Activated CD4-positive, alpha-beta T cell treated with anti-CD3 and anti-CD28 coated beads, Interleukin-2, Interleukin-4, amounts not matched to agents 100 ng/mL and 50 ng/mL, durations not matched to agents 16 hours and 8 hours (primary cell): ENCODE measurements at places on chromosomes 5 and 9.
A peak's percentile ranks its signal among the peaks of the same experiment; 100 is the strongest.

DNA sequence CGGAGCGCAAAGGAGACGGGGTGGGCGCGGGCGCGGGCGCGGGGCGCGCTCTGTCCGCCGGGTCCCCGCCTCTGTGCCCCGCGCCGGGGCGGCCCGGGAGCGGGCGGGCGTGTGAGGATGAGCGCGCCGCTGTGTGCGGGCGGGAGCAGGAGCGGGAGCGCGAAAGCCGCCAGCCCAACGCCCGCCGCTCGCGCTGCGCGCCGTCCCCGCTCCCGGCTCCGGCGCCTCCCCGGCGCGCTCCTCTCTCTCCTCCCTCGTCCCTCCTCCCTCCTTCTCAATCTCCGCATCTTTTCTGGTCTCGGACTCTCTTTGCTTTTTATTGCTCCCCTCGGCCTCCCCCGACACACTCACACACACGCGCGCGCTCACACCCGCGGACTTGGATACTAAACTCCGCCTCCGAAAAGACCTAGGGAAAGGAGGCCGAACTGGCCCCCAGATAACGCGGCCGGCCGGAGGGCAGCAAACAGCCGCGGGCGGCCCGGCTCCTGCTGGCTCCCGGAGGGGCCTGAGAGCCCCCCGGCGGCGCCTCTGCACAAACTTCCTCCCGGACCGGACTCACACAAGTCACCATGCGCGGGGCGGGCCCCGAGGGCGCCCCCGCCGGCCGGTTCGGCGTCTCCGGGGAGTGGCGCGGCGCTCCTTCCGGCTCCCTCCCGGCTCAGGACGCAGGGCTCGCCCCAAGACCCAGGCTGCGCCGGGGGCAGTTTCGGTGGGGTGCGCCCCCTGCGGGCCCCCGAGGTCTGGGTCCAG is at the start of gene FIBCD1:
Gene FIBCD1, minus strand, starts transcription at position 596 of the 753 bp plus-strand sequence. CDS start 640 bp downstream, outside the sequence.
- peak; percentile 16 for DNase-seq

- peak; percentile 97 for DNase-seq
Measured at GRCh38 chr9:127715470-127716337, at the start of the genes PTRH1 and TTC16. TSS of gene PTRH1 (minus strand) at chr9:127715663. CDS start at chr9:127715639, 24 bp downstream. TSS of gene TTC16 (plus strand) at chr9:127716079. CDS start at chr9:127716146, 67 bp downstream.

GRCh38 chr5:73901043-73901442 is 275.0 kb downstream of the ARHGEF28 start:
- no peak for DNase-seq

GRCh38 chr5:138336952-138337684 is 948 bp upstream of the FAM53C start:
- DNase-seq, result no peak

DNA sequence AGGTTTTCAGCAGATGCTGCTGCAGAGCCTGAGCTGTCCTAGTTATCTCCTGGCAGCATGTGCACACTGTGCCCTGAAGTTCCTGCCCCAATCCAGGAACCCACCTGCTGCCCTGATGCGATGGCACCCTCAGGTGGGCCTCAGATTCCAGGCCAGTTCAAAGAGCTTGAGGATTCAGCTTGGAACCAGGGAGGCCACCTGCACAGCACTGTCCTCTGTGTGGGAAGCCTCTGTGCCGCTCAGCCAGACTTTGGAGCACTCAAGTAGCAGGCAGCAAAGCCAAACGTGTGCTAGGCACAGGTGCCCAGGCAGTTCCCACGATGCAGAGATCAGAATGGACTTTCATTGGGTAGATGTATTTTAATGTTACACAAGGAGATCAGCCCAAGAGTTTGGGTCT is 132.8 kb upstream of the RAPGEF1 start:
- DNase-seq, result no peak

DNA sequence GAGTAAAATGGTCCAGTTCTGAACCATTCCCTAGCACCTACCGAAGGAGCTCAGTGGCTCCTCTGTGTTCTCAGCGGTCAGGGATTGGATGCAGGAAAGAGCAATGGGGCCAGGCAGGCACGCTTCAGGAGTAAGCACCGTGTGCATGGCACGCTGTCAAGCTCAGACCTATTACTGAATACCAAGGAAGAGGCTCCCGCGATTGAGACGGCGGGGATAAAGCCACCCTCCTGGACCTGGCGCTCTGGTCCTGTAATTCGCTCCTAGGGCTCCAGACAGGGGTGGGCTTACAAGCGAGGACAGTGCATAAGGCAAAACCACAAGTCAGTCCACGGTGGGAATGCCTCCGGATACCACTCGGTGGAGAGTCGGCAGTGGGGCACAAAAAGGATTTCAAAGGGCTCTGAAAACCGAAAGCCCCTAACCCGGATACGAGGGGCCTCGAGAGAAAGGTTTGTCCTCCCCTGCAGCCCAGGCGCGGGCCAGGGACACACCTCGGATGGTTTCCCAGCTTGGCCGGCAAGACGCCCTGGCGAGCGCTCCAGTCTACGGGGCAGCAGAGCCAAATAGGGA is 988 bp downstream of the OXCT1 start:
- no peak for DNase-seq

DNA sequence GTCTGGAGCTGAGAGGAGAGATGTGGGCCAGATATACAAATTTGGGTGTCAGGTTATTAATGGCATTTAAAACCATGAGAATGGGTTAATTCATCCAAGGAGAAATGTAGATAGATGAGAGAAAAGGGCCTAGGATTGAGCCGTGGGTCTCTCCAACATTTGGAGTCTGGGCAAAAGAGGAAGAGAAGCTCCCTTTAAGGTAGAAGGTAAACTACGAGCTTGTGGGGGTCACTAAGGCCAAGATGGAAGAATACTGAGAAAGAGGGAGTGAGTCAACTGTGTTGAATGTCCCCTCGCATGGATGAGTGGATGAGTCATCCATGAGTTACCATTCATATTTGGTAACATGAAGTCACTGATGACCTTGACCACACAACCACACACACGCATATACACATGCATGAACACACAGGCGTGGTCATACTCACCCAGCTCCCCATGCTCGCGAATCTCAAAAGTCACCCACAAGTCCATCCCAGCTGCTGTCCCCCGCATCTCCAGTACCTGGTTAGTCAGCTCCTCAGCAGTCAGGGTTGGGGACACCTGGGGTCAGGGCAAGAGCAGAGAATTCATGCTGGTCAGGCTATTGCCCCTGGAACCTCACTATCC is 6.8 kb upstream of the FCHSD1 start:
- no peak for DNase-seq

DNA sequence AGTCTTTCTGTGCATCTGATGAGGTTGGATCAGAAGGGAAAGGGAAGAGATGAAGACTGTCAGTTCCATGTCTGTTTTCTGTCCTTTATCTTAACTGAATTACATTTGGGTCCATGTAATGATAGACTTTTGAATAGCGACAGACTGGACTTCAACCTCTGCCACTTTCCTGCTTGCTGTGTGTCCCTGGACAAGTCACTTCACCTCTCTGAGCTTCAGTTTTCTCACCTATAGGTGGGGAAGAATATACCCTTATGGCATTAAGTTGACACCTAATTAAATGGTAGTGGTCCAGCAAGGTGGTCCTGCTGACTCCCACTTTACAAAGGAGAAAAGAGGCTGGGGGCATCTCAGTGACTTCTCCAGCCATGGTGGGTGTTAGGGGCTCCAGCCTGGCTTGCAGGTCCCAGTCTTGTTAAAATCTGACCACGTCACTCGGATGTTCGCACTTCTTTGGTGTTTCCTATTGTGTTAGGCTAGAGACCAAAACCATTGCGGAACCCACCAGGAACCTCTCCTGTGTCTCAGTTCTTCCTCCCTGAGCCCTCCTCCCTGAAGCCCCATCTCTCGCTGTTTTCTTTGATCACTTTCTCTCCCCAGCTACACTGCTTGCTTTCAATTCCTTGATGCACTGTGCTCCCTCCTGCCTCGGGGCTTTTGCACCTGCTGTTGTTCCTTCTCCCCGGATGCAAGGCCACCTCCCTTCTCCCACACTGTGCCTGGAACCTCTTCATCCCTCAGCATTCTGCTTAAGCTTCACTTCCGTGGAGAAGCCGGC is 256.5 kb downstream of the NSG2 start:
- no peak for DNase-seq

- no peak for DNase-seq
Measured at GRCh38 chr5:14383923-14384322, 197.7 kb upstream of the OTULINL start.

GRCh38 chr9:35680331-35681105 is 6.8 kb downstream of the CA9 start:
- no peak for DNase-seq

- no peak for DNase-seq
Measured at GRCh38 chr9:131986576-131986975, 93.1 kb downstream of the MED27 start.

DNA sequence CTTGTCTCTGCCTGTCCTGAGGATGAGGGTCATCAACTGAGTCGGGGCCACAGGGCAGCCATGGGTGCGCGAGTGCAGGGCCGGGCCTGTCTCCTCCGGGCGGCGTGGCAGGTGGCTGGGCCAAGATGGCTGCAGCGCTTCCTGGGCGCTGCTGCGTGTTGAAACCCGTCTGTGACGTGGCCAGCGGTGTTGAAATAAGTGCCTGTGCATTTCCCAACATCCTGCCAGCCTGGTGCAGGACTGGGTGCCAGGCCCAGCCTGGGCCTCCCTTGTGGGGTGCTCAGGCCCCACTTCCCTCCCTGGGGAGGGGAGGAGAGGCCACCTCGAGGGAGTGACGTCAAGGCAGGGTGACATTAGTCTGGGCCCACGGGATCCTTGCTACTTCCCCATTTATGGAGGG is 45.5 kb downstream of the RXRA start:
- DNase-seq, result no peak

DNA sequence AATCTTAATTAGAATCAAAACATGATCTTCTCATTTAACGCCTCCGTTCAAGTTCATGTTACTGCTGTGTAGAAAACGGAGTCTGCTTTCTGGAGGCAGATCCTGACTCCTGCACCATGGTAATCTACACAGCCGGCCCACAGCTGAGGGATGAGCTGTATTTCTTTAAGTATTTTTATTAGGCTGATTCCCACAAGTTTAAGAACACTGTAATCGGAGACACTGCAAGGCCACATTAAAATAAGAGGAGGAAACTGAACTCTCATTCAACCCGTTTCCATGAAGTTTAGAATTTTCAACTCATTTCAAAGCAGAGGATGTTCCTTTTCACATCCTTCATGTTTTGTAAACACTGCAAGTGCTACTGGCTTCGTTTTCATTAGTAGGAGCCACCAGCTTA is 372.2 kb downstream of the NFIB start:
- DNase-seq, result no peak

GRCh38 chr9:136695435-136695895 is 8.2 kb upstream of the AGPAT2 start:
- DNase-seq, result no peak

DNA sequence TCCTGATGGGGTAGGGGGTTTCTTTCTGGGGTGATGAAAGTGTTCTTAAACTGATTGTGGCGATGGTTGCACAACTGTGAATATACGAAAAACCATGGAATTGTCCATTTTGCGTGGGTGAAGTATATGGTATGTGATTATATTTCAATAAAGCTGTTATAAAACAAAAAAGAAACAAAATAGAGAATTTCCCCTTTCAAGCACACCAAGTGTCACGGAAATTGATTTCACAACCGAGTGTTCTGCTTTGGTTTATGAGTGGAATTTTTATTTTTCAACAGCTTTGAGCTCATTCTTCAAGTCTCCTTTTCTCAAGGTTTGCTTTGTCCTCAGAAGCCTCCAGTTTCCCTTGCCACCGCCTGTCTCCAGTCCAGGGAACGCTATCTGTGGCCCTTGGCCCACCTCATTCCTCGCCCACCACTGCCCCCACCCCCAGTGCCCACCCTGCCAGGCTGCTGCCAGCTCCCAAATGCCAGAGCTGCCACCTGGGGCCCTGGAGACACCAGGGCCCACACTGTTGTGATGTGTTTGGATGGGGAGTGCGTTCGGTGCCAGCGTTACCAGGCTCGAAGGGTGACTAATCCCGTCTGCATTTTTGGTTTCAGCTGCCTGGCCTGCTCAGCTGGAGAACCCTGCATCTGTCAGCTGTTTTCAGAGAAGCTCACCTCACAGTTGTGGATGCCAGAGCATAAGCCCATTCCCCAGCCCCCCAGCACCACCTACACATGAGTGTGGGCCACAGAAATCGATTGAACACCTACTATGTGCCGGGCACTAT is 30.4 kb downstream of the DUSP1 start:
- no peak for DNase-seq

GRCh38 chr5:93519740-93520139 is 61.3 kb downstream of the NR2F1-AS1 start:
- DNase-seq, result no peak

DNA sequence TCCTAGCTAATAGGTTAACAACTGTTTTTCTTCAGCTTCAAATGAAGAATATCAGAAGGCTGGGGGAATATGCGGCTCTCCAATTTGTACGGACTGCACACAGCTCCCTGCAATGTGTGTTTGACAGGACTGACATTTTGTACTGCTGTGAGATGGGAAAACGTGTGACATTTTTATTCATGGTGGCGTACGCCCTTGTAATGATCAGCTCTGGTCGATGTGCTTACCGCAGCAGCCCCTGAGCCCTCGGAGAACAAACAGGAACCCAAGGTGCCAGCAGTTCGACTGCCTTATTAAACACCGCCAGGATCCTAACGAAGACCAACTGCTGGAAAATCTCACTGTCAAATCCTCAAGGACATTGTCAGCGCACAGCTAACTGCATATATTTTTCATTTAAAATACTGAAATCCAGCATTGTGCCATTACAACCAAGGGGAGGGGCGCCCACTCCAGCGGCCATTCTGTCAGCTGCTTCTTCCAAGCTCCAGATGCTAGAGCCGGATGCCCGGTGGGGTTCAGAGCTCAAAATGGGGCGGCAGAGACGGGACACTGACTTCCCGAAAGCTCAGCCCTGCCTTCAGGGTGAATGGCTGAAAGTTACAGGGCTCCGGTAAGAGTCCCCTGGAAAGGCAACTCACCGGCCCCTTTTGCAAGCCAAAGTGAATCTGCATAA is 66.8 kb downstream of the CRB2 start:
- DNase-seq, result no peak

DNA sequence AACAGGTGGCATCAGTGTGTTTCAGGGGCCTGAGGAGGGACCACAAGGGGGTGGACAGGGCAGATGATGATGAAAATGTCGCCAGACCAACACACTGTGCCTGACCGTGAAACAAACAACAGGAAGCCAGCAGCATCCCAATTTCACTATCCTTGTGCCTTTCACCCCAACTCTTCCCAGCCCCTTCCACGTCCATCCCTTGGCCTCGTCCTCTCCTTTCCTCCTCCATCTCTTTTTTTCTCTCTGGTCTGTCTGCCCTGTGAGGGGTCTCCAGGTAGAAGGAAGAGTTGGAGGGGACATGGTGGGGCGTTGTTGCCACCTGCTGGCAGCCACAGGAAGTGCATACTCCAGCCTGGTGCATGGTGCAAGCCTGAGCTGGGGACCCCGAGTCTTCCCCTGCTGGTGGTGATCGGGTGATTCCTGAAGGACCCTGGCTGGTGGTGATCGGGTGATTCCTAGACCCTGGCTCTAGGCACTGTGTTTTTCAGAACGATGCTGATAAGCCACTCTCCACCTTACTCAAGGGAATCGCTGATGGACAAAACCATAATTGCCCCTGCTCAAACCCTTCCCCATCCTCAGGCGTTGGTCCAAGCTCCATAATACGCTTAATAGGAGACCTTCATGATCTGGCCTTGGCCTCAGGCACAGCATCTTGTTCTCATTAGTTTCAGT is 21.7 kb upstream of the NSD1 start:
- DNase-seq, result peak; percentile 69

- DNase-seq, result no peak
Measured at GRCh38 chr9:115978659-115979096, 174.9 kb upstream of the PAPPA start.
